Activated naive CD8-positive, alpha-beta T cell treated with anti-CD3 and anti-CD28 coated beads for 36 hours (primary cell): ENCODE measurements at places on chromosomes 2 and 18.

DNA sequence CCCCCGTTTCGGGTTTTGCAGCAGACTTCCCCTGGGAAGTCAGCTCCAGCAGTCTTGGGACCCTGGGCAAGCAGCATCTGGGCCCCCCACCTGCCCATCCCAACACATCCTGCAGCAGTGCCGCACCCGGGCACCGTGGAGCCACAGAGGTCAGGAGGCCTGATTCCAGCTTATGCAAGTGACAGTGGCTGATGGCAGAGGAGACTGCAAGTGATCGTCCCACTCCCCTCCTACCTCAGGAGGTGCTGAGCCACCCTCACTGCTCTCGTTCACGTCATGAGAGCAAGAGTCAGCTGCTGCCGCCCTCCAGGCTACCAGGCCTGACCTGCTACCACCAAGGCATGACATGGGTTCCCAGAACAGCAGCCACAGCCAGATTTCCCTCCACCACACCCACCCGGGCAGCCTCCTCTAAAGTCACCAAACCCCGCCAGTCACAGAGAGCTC lies 18.2 kb downstream of the COX7A2L start:
- DNase-seq, result no peak

GRCh38 chr18:58337285-58337684 lies 291.6 kb downstream of the ALPK2 start:
- DNase-seq, result no peak

- DNase-seq, result no peak
Measured at GRCh38 chr2:10096641-10097040, 16.4 kb upstream of the CYS1 start.

DNA sequence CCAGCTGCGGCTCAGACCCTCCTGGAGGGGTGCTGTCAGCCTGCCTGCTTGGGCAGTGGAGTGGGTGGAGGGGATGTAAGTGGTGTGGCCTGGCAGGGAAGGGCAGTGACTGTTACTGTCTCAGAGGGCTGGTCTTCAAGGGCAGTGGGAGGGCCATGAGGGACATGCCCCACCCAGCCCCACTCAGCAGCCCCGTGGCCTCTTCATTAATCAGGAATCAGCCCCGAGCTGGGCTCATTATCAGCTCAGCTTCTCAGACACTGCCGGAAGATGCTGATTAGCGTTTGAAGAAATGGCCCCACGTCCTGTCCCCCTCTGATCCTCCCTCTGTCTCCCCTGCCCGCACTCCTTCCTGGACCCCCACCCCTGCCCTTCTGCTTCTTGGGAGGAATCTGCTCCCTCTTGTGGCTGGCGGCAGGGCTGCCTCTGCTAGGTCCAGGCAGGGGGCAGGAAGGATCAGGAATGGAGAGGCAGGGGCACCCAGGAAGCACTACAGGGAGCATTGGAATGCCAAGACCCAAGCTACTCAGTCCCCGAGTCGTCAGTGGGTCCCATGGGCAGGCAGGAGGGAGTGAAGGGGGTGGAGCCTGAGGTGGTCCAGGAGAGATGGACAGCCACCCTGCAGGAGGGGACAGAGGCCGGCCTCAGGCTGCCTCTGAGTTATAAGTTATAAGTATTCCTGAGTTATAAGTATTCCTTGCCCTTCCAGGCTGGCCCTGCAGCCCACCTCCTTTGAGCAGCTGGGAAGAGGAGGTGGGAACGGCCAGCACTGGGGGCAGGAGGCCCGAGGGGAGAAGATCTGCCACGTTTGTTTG lies 7.0 kb downstream of the ASIC4 start:
- no peak for DNase-seq

GRCh38 chr2:79985145-79985544 lies 319.4 kb downstream of the LRRTM1 start:
- no peak for DNase-seq

GRCh38 chr2:226832061-226832460 lies 3.8 kb upstream of the RHBDD1 start:
- DNase-seq, result no peak
